ENCODE measurements at places on chromosomes 3 and 15. TPM values are rescaled to one million over a fixed set of nuclear protein-coding genes. Genes with fewer than 3 reads are reported as not detected.

DNA sequence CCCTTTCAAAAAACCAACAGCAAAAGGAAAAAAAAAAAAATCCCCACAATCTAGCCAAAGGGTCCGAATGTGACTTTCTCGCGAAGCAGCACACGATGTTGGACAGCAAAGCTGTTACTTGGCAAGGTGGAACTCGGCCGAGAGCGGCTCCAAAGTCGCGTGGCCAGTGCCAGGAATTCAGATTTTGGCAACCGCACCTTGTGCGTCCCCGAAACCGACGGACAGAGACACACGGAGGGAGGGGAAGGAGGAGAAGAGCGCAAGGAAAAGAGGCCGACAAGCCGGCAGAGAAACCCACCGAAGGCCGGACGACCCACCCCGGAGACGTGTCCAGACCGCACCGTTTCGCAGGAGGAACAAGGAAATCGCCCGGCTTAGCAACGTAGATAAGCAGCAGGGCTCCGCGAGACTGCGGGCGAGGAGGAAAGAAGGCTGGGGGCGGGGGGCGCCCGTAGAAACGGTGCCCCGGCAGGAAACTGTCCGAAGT, 517.3 kb downstream of the MECOM start:
- peaks cover 63% of the 10 kb centered on the region for H3K27me3 ChIP-seq
- peak overlapping the region; percentile 46 for H3K4me3 ChIP-seq
- H3K36me3 ChIP-seq = peaks cover 2% of the 10 kb centered on the region
- H3K27ac ChIP-seq = no peak overlapping the region
- peaks cover 23% of the 10 kb centered on the region for H3K4me1 ChIP-seq
- peak; percentile 22 for DNase-seq

GRCh38 chr3:86989006-86989405, 1.9 kb downstream of the VGLL3 start:
- DNase-seq = no peak
- no peak overlapping the region for H3K4me3 ChIP-seq
- no peak overlapping the region for H3K27ac ChIP-seq
- H3K27me3 ChIP-seq = peaks cover 26% of the 10 kb centered on the region
- peaks cover 3% of the 10 kb centered on the region for H3K4me1 ChIP-seq

DNA sequence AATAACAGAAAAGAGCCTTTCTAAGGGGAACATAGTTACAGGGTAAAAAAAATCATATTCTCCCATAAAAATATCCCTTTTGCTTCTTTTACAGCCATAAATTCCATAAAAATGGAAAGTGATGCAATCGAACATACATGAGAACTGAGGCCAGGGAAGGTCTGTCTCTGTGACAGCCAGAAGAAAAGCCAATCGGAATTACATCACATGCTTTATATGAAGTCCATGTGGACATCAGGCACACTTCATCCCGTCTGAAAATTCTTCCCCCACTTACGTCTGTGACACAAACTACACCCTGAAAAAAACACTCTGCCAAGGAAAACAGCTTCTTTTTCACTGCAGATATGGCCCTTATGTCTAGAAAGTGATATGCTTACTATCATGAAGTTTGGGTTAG, 323.5 kb downstream of the ERC2 start:
- no peaks in the 10 kb centered on the region for H3K4me1 ChIP-seq
- no peak overlapping the region for H3K27ac ChIP-seq
- no peaks in the 10 kb centered on the region for H3K36me3 ChIP-seq
- no peaks in the 10 kb centered on the region for H3K27me3 ChIP-seq
- no peak overlapping the region for H3K4me3 ChIP-seq

DNA sequence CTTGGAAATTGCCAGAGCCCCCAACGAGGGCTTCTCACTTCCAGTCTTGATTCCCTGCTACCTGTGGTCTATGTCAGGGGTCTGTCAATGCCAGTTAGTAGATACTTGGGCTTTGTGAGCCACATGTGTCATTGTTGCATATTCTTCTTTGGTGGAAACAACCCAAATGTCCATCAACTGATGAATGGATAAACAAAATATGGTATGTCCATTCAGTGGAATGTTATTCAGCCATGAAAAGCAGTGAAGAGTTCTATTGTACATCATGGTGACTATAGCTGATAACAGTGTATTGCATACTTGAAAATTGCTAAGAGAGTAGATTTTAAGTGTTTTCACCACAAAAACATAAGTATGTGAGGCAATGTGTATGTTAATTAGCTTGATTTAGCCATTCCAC, 288.1 kb downstream of the RPLP1 start:
- no peak overlapping the region for H3K27ac ChIP-seq
- peaks cover 17% of the 10 kb centered on the region for H3K27me3 ChIP-seq
- DNase-seq = no peak
- H3K4me3 ChIP-seq = no peak overlapping the region
- peaks cover 14% of the 10 kb centered on the region for H3K36me3 ChIP-seq

DNA sequence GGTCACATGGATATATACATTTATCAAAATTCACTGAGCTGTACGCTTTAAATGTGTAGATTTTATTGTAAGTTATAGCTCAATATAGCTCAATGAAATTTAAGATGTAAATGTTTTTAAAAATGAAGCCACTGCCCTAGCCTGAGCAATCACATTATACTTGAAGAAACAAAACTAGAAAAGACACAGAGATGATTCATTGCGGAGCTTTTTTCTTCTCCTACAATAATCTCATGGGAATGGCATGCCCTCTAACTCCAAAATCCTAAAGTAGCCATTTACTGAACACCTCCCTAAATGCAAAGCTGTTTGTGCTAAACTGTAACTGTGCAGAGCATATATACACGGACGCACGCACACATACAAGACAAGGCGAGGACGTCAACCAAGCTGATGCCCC, 84.2 kb downstream of the MYO9A start:
- no peaks in the 10 kb centered on the region for H3K27me3 ChIP-seq
- H3K27ac ChIP-seq = no peak overlapping the region

DNA sequence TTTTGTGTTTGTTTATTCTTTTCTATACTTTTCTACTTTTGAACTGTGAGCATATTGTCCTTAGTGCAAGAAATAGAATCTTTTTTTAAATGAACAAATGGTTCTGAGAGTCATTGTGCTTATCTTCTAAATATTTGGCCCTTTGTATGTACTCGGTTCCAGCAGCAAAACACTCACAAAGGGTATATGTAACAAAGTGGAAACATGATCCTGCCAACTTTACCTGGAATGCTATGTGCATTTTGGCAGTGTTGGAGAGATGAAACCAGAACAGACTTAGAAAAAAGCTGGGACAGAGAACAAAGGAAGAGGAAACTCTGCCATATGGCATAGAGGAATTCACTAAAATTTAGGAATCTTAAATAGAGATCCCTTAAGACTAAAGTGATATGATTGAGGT, 150.1 kb downstream of the FGF12 start:
- no peak overlapping the region for H3K4me3 ChIP-seq
- no peaks in the 10 kb centered on the region for H3K36me3 ChIP-seq
- peaks cover under 1% of the 10 kb centered on the region for H3K27me3 ChIP-seq
- no peak for DNase-seq

DNA sequence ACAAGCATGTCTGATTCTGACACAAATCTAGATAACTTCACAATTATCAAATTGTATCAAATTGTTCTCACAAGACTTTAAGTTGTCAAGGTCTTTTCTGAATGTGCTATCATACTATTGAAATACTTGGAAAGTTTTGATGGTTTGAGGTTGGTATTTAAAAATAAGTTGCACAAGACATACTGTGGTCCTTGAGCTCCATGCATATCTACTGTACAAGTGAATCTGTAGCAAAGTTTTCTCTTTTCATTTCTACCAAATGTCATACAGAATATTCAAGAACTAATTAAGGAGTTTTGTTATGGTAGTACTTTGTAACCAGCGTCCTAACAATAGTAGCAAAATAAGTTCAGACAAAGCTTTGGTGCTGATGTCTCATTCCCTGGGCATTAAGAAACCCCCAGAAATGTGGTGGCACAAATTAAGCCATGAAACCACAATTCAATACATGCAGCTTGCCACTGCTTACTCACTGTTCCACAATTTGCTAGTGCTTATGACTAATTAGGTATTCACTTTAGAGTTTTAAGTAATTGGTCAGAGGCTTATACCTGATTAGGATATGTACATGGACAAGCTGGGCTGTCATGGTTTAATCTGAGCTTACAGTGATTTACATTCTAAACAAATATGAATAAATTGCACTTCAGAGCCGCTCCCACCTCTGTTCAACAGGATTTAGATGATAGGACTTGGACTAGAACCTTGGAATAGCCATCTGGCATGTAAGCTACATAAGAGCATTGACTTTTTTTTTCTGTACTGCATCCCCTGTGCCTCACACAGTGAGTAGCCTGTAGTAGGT, 8.8 kb downstream of the TBC1D23 start:
- no peak for DNase-seq
- no peak overlapping the region for H3K4me3 ChIP-seq
- no peaks in the 10 kb centered on the region for H3K36me3 ChIP-seq
- H3K27ac ChIP-seq = no peak overlapping the region
- H3K27me3 ChIP-seq = no peaks in the 10 kb centered on the region

DNA sequence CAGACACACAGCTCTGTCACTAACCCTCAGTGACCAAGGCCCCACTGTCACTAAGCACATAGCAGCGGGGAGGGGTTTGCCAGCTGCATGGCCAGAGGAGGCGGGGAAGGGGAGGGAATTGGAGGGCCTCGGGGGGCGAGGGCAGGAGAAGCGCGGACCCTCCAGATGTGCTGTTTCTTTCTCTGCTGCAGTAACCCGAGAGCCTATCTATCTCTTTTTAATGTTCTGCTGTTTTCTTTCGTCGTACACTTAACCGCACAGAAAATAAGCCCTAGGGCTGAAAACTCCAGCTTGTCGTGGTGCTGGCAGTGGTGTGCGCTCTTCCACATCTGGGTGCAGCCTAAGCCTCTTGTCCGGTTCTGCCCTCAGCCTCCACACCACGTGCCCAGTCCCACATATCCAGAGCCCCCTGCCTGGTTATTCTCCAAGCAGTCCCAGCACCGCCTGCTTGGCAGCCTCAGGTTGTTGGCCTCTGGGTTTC, 51.1 kb downstream of the BDH1 start:
- no peaks in the 10 kb centered on the region for H3K27me3 ChIP-seq
- H3K36me3 ChIP-seq = peaks cover 6% of the 10 kb centered on the region
- H3K27ac ChIP-seq = no peak overlapping the region
- peaks cover 19% of the 10 kb centered on the region for H3K4me1 ChIP-seq

- DNase-seq = no peak
- H3K36me3 ChIP-seq = no peaks in the 10 kb centered on the region
- H3K4me1 ChIP-seq = no peaks in the 10 kb centered on the region
- no peak overlapping the region for H3K4me3 ChIP-seq
- H3K27ac ChIP-seq = no peak overlapping the region
Observed at GRCh38 chr3:147807776-147808175, 398.6 kb downstream of the ZIC1 start.

Gene HMG20A
- total RNA-seq = 51.7 TPM

Gene CA12
- total RNA-seq = not detected

Gene KCNMB3
- total RNA-seq = 1.2 TPM

Gene SYNPR
- not detected for total RNA-seq

Gene C3orf85
- not detected for total RNA-seq

Gene GOLGA8M
- 7.1 TPM for total RNA-seq
